ENCODE measurements at places on chromosomes 1 and 21.

GRCh38 chr1:27646676-27647075 lies 11.7 kb upstream of the FGR start:
- no peak for DNase-seq

GRCh38 chr21:37665230-37666024 lies 250.8 kb downstream of the KCNJ6 start:
- no peak for DNase-seq

DNA sequence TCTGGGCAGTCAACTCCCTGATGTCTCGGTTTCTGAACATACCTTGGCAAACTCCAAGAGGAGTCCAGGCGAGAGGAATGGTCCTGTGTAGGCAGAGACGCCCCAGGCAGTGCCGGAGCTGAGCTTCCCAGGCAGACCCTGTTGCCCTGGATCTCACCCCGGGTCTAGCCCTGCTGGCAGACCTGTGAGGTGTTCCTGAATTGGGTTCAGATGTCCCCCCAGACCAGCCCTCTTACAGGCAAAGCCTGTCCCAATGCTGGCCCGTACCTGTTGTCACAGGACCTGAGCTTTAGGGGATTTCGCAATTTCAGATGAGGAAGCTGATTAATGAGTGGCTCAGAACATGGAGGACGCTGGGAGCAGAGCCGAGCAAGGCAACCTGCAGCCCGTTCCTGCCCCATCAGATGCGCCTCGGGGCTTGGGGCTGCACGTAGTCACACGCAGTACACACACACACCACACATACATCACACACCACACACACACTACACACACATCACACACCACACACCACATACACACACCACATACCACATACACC lies 38.5 kb upstream of the PDE9A start:
- no peak for DNase-seq

GRCh38 chr1:29744684-29745490 lies 508.6 kb downstream of the PTPRU start:
- no peak for DNase-seq

DNA sequence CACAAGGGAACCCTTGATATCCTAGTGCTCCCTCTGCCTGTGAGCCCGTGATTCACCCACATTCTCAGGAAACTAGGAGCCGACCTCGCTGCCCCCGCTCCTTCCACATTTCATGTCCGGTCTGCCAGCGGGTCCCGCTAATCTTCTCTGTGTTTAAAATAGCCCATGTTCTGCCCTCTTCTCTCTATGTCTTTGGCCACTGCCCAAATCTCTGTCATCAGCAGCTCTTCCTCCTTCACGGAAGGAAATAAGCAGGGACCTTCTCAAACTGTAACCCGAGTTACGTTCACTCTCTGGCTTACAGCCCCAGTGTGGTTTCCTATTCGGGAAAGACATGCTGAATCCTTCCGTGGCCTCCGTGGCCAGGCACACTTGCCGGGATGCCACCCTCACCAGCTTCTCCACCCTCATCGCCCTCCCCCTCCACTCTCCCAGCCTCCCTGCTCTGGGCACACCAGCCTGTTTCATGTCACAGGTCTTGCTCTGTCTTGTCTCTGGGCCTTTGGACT lies 21.1 kb upstream of the UBXN10 start:
- no peak for DNase-seq

DNA sequence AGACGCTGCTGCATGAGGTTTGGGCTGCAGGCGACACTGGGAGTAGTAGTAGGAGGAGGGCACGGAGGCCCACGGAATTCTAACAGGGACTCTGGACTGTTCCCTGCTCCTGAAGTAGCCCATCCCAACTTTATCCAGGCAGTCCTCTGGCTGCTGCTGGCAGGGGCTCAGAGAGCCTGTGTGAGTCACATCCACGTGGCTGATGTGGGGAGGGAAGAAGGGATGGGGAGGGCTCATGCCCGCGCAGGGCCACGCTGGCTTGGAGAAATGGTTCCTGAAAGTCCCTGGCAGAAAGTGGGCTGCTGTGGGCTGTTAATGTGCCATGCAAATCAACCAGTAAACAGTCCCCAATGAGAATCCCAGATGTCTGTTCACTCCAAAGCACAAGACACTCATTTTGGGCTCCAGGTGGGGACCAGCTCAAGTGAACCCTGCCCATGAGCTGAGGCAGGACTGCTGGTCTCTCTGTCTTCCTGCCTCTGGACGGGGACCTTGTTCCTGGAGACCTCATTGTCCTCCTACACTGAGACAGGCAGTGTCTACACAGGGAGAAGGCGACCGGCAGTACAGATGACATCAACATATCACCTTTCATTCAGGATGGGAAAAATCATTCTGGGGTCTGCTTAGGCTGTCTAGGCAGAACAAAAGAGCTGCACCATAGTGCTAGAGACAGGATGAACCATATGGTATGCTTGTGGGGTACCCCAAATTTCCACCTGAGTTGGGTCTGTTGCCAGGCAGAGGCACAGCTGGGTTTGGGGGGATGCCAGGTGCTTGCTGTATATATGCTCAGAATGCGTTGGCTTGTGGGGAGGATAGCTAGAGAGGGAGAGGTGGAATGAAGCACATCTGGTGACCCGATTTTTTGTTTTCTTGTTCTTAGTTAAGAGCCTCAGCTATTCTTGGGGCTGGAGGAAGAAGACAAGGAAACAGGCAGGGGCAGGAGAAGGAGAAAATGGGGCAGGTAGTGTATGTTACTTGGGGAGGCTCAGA lies 57.9 kb upstream of the FMOD start:
- no peak for DNase-seq

DNA sequence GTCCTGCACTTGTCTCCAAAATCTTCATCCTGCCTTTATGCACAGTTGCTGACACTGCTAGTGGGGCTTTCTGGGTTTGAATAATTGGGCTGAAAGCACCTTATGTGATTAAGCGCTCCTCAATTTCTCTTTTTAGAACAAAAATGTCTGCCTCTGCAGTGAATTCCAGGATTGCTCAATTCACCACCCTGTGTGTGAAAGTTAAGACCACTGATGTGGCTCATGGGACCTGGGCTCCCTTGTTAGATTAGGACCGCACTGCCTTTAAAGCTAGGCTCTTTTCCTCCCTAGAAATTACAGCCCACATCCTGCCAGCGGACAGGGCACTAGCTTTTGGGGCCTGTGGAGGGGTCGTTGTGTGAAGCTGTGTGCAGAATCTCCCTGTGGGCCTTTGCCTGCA lies 18.8 kb downstream of the KIAA1614 start:
- no peak for DNase-seq

DNA sequence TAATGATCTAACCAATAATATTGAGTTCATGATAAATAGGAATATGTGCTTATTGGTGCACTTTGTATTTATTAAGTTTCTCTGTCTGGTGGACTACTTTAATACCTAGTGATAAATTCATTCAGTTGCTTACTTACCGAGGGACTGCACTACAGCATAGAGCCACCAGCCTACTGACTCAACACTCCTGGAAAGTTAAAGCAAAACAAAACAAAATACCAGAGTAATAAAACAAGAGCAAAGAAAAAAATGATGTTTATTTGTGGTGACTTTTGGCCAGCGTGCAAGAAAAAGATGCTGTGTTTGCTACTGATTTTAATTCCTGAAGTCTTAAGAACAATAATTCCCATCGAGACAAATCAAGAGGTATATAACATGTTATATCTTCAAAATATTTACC lies 586.3 kb downstream of the PLA2G4A start:
- DNase-seq: no peak

DNA sequence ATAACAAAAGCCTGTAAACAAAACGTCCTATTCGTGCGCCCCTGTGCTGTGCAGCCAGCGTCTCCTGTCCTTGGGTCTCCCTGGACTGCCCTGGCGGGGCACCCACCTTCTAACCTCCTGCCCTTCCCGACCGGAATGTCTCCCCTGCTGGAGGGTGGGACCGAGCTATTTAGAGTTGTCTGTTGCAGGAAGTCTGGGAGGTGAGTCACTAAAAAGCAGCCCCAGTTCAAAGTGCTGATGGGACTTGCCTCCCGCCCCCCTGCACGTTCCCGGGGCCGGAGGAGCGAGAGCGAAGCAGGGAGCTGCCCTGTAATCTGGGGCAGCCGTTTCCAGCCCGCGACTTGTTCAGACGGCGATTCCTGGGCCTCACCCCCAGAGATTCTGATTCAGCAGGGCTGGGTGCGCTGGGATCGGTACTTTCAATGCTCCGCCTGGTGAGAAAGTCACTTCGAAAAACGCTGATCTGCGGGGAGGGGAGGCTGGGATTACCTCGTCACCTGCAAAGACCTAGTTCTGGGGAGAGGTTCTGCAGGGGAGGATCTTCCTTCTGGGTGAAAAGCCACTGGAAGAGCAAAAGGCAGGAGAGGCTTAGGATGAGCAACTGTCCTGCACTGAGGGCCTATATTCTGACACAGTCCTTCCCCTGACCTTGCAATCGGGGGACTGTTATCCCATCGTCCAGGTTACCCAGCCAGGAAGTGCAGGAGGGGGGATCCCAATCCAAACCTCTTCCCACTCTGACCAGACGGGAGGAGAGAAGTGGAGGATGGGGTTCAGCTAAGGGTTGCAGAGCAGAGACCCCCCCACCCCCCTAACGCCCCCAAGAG lies 1.2 kb upstream of the DHRS3 start:
- no peak for DNase-seq

GRCh38 chr1:94989911-94990473 lies 63.1 kb upstream of the CNN3 start:
- no peak for DNase-seq

DNA sequence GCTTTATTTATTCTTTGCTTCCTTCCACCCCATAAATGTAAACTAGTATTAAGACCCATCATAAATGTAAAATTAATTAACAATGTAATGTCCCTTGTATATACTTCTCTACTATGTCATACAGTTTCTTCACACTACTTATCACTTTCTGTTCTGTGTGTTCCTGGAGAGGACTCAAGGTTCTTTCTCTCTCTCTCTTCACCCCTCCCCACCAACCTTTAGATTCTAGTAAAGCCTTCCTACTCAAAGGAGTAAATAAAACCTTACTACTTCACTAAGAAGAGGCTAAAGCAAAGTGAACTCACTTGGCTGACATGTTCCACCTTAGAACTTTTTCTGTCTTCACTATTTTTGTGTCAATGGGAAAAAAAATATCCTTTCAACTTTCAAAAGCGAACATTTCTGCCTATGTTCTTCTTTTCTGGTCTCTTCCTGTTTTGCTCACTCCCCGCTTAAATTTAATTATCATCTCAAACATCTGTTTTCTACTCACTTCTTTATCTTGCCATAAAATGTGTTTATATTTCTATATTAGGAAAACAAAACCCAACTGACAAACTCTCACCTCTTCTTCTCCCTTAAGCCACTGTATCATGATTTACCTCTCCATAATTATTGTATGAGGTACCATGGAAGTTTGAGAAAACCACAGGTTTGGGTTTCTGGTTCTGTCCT lies 260.3 kb downstream of the DPYD start:
- no peak for DNase-seq
